GF-D8 (cell line): ENCODE measurements at places on chromosomes 4 and X.

DNA sequence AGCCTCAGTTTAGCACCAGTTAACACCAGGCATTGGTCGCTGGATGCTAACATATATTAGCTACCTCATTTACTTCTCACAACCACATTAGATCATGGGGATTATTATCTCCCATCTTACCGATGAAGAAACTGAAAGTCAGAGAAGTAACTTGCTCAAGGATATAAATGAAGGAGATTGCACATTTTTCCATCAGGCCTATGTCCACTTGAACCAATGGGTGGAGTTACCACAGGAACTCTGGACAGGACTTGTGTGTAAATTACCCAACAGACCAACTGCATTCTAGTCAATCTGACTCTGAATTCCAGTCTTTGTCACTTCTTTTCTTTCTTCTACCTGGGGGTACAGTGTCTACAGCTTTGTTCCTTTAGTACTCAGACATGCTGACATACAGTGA is 1.8 kb downstream of the LNX1 start:
- no peak for DNase-seq

GRCh38 chr4:54844911-54845310 is 187.2 kb downstream of the KIT start:
- no peak for DNase-seq

GRCh38 chrX:54964766-54965497 is 29.1 kb downstream of the PFKFB1 start:
- DNase-seq = no peak

GRCh38 chrX:41127477-41128192 is 42.4 kb downstream of the USP9X start:
- no peak for DNase-seq

- DNase-seq = no peak
These were observed 401.0 kb downstream of the FSTL5 start for GRCh38 chr4:161762796-161763195.

GRCh38 chr4:10635091-10635490 is 49.5 kb downstream of the CLNK start:
- DNase-seq = no peak

- DNase-seq = no peak
These were observed 252.0 kb downstream of the FBXW7 start for GRCh38 chr4:152283801-152284470.
